NCI-H1694 (cell line): ENCODE measurements at places on chromosomes 5 and 9.

- DNase-seq = no peak
Measured at GRCh38 chr9:122656378-122656777, 1.0 kb downstream of the OR1B1 start.

- DNase-seq = no peak
Measured at GRCh38 chr9:114486205-114486963, 18.9 kb downstream of the WHRN start.

- DNase-seq = no peak
Measured at GRCh38 chr5:18357486-18357885, 723.2 kb downstream of the TAF11L14 start.

GRCh38 chr9:77663754-77664153, 15.6 kb upstream of the GNA14 start:
- DNase-seq = no peak

- no peak for DNase-seq
Measured at GRCh38 chr5:158152136-158152535, 293.2 kb upstream of the CLINT1 start.

DNA sequence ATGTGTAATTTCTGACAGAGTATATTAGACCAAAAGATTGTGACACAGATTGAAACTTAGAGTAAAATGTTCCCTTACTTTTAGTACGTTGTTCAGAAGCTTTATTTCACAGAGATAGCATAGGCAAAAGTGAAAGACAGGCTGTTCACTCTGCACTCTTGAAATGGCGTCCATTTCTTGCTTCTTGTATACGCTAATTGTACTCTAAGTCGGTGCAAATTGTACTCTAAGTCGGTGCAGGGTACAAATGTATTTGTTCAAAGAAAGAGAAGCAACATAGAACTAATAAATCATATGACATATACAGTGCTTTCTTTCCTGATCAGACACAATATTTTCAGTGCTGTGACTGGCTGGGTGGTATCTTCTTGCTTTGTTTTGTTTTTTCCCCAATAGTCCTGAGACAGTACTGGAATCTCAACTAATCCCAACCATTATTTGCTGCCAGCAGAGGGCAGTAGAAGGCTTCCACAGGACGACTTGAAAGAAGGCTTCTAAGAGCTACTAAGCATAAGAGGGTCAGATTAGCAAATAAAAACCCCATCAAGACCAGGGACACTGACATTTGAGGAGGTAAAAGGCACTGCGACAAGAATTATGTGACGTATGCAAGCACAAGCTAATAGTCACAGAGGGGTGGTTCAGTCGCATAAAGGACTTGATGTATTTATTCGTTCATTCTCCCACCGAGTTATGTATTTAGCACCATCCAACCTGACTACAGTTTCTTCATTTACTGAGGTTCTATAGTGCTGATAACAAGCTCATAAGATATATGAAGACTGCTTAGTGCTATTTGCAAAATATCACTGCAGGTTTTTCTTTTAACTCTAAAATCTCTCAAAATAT, 831.8 kb downstream of the TAF11L14 start:
- peak; percentile 77 for DNase-seq

DNA sequence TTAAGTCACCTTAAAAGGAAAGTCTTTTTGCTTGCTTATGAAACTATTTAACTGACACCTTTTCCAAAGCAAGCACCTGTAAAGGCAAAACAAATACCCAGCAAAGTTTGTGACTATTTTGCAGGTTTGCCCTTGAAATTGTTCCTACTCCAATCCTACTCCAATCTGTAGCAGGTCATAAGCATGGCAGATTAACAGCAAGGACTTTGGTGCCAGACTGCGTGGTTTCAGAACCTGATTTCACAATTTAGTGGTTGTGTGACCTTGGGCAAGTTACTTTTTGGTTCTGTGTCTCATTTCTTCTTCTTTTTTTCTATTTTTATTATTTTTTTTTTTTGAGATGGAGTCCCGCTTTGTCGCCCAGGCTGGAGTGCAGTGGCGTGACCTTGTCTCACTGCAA, 282.1 kb downstream of the RFX3 start:
- no peak for DNase-seq

GRCh38 chr9:125896404-125896803, 149.2 kb downstream of the PBX3 start:
- DNase-seq = no peak
